NCI-H1092 (cell line): ENCODE measurements at places on chromosomes 6 and 20.
A peak's percentile ranks its signal among the peaks of the same experiment; 100 is the strongest.

- no peak for DNase-seq
These were observed 41.4 kb downstream of the DTNBP1 start for GRCh38 chr6:15621203-15622044.

DNA sequence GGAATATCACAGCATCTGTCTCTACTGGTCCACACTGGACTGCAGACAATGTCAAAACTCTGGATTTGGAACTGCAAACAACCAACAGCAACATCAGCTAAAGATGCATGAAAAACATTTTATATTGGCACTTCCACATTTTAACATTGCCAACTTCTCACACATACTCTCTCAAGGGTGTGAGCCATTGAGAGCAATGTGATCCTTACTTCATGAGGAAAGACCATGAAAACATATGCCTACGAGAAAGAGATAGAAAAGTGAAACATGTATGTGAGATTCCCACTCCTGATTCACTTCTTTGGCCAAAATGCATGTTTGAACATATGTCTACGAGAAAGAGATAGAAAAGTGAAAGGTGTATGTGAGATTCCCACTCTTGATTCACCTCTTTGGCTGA, 99.4 kb downstream of the COL12A1 start:
- DNase-seq: no peak

DNA sequence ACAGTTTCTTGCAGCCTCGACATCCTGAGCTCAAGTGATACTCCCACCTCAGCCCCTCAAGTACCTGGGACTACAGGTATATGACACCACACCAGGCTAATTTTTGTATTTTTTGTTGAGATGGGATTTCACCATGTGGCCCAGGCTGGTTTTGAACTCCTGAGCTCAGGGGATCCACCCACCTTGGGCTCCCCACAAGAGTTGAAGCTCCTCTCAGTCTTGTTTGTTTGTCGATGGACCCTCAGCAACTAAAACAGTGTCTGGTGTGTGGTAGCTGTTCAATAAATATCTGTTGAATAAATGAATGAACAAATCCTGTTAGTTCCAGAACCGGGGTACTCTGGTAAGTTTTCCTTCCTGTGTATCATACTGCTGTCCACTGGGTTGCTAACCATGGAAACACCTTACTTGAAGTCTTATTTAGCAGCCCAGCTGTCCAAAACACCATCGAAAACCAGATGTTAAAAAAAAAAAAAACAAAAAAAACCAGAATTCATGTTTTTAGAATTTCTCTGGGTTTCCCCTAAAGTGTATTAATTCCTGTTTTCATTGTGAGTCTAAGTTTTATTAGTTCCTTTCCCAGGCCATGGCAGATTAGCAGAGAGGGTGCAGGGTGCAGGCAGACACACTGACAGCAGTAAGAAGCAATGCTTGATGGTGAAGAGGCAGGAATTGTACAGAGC, 7.8 kb upstream of the EZR start:
- DNase-seq: no peak

DNA sequence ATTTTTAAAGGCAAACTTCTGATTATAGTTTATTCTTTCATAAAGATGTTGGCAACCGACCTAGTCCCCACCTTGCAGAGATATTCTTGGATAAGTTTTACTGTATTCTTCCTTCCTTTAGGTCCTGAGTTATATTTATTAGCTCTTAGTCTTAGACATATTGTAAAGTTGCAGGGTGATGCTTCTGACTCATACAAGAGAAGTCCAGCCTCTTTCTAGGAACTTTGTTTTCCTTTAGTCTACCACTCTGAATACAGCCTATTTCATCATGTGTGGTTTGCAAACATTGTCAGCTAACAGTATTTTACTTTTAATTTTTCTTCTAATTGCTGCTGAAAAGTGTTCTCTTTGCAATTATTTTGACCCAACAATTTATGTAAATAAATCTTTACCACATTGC, 686.7 kb downstream of the COL12A1 start:
- no peak for DNase-seq

DNA sequence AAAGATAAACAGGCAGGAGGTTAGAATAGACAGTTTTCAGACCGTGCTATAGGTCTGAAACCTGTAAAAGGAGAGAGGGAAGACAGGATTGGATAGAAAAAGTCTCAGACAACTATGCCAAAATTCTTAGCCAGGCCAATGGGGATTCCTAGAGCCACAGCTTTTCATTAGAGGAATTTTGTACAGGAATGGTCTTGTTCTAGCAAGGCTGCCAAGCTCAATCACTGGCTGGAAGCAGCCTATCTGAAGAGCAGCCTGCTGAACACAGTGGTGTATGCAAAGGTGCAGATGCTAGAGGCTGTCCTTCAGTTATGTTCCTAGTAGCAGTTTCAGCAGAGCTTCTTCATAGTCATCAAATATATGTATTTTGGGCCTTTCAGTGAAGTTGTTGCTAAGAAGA, 313.1 kb downstream of the GRIK2 start:
- DNase-seq: no peak

- DNase-seq: no peak
These were observed 127.8 kb downstream of the ATXN1 start for GRCh38 chr6:16633465-16633864.

- no peak for DNase-seq
These were observed 41.5 kb downstream of the BANF2 start for GRCh38 chr20:17741220-17741619.

DNA sequence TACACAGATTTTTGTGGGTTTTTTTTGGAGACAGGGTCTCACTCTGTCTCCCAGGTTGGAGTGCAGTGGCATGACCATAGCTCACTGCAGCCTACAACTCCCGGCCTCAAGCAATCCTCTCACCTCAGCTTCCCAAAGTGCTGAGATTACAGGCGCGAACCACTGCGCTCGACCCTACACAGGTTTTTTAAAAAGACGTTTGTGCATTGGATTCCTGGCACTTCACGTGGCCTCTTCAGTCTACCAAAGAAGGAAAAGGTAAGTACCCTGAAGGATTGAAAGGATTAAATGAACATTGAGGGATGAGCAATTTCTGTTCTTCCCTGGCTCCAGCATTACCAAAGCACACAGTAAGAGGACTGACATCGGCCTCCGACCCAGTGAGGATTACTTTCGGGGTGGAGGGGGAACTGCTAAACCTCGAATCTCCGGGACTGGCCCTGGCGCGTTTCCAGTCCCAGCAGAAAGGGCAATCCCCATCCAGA, 556 bp upstream of the YWHAB start:
- DNase-seq: no peak

GRCh38 chr20:63382551-63383300, 21.6 kb upstream of the CHRNA4 start:
- DNase-seq: no peak

DNA sequence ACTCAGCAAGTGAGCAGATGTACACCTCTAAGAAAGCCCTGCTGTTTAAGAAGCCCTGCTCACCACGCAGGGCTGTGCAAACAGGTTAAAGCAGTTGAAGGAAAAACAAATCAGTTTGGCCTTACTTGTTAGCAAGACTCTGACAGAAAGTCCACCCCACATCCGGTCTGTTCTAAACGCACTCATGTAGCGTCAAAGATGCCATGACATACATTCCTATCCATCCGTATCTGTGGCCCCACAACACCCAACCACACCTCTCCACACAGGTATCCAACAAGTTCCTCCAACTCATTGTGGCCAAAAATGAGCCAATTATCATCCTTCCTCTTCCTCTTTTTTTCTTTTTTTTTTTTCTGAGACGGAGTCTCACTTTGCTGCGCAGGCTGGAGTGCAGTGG, 22.8 kb upstream of the RAB22A start:
- DNase-seq: no peak

DNA sequence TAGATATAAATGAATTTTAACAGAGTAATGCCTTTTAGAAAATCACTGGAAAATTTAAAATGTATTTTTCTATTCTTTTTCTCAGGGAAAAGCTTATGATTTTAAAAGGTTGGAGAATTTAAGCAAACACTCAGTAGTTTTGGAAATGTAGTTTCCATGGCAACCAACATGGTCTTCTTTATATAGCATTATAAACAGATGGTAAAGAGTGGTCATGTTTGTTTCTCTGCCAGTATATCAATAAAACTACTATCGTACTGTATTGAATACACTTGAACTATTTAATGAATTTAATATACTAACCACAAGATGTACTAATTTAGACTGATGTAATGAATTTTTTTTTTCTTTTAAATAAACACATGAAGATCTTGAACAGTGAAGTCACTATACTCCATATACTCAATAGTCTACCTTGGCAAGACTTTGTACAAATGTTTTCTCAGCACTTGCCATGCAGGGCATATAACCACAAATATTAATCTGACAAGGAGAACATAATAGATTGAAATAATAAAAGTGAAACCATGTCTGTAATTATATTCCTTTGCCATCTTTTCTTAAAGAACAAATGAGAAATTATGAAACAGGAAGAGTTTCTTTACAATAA, 105.5 kb downstream of the PDSS2 start:
- DNase-seq: no peak

GRCh38 chr6:87738000-87738399, 36.0 kb upstream of the AKIRIN2 start:
- no peak for DNase-seq

- peak; percentile 19 for DNase-seq
These were observed 3.9 kb upstream of the MICB start for GRCh38 chr6:31493875-31494694.

DNA sequence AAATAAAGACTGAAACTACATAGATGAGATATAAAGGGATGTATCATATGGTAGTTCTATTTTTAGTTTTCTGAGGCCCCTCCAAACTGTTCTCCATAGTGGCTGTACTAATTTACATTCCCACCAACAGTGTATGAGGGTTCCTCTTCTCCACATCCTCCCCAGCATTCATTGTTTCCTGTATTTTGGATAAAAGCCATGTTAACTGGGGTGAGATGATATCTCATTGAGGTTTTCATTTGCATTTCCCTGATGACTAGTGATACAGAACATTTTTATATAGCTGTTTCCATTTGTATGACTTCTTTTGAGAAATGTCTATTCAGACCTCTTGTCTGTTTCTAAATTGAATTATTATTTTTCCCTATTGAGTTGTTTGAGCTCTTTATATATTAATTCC, 229.3 kb downstream of the RFPL4B start:
- DNase-seq: no peak

DNA sequence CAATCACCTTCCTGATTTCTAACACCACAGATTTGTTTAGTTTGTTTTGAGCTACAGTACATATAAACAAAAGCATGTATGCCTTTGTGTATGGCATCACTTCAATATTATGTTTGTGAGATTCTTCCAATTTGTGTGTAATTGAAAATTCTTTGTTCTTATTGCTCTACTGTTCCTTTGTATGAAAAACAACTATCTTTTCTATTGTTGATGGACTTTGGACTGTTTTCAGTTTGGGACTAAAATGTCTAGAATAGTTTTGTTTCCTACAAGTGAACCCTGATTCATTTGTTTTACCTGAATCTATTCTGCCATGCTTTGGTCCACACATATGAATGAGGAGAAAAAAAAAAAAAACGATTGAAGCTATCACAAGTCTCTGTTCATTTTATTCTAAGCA, 21.2 kb upstream of the ZNF184 start:
- DNase-seq: no peak

DNA sequence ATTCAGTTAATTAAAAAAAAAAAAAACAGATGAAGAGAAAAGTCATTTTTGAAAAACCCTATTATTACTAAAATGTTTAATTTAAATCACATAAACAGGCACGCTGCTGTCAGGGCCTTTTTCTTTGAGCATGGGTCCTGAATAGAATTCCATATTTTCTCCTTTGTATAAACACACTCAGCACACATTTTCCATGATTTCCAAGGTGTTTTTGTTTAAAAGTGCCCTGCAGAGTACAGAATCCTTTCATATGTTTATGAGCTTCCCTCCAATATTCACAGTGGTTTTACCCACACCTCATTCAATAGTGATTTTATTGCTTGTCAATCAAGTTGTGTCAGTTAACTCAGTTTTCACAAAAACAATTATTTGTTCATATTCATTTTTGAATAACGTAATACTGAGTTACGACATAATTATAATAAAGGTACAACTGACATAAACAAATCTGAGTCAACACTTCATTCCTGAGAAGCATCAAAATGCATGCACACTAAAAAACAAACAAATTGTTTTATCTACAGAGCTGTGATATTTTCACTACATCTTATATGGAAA, 15.2 kb downstream of the SLC35B3 start:
- DNase-seq: no peak

- DNase-seq: no peak
These were observed 48.9 kb upstream of the TBC1D7 start for GRCh38 chr6:13377054-13377758.

DNA sequence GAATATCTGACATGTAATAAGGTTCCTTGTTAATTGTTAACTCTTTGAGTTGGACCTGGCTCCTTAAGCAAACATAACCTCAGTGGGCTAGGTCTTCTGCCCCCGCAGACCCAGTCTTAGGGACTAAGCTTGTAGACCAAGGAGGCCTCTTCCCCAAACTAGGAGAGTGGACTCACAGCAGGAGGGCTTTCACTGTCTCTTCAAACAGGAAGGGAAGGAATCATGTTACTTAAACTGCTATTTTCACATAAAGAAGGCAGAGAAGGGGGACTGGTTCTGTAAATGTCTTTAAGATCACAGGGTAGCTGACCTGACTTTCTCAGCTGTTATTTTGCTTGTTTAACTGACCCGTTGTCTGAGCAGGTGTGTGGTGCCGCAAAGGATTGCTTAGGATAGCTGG, 34.9 kb upstream of the PRDM1 start:
- no peak for DNase-seq

DNA sequence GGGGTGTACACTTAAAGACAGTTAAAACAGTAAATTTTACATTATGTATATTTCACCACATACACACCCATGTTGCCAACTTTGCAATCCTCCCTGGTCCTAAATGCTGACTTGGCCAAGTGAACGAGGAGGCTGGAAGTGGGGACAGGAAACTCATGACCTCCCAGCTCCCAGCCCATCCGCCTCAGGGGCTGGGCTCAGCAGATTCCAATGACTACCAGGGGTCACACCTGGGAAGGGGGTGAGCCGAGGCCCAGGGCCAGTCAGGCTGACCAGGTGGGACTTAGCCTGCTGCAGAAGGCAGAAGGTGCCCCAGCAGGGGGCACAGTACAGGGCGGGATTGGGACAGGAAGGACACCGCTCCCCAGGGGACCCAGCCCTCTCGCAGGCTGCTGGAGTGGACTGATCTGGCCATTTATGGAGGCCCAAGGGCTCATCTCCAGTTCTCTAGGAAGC, 2.4 kb downstream of the SIGLEC1 start:
- no peak for DNase-seq

GRCh38 chr20:13613917-13614316, 24.8 kb downstream of the TASP1 start:
- no peak for DNase-seq
